ENCODE measurements at places on chromosomes 6 and 20.
A peak's percentile ranks its signal among the peaks of the same experiment; 100 is the strongest.

GRCh38 chr6:147724454-147724853 is 216.0 kb downstream of the SAMD5 start:
- DNase-seq = no peak

DNA sequence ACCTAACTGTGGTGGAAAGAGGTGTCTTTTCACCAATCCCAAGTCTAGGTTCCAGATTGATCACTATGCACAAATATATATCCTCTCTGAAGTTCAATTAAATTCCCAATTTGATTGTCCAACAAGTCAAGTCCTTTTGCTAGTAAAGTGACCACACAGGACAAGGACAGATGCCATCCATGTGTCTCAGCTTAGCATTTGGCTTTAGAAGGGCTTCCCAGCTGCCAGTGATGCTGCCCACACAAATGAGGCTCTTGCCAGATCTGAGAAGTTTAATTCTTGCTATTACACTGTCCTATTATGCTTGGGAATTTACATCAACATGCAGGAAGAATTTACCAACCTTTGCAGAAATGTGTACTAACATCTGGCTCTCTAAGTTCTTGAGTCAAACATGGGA is 108.5 kb downstream of the COL9A1 start:
- DNase-seq = peak; percentile 1

DNA sequence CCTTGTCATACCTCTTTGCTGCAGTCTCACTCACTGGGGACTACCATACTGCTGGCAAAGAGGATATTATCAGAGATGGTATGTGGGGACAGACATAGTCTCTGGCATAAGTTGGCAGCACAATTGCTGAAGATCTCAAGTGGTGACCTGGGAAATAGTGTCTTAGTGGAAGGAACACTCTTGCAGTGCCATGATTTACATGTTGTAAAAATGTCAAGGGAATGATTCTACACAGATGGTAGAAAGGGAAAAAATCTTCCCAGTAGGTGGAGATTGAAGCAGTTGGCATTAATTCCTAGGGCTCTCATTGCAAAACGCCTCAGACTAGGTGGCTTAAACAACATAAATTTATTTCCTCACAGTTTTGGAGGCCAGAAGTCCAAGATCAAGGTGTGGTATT is 662.2 kb downstream of the DHX35 start:
- no peak for DNase-seq

GRCh38 chr6:115582386-115582785 is 478.3 kb downstream of the FRK start:
- no peak for DNase-seq

DNA sequence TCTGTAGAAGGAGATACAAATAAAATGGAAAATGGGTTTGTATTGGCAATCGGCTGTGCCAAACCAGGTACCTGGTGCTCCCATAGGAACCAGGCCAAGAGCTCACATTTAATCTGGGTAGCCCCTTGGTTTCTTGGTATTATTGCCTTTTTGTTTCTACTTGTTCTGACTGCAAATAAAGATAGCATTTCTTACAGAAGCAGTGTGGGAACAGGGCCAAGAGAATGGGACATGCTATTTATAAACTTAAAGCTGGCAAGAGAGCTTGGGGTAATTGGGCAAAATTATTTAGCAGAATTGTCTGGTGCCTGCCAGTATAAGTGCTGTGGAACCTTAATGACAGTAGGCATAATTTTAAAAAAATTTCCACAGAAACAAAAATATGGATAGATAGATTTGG is 113.5 kb upstream of the GLP1R start:
- no peak for DNase-seq

GRCh38 chr20:32976746-32977145 is 27.5 kb downstream of the SUN5 start:
- DNase-seq = no peak

DNA sequence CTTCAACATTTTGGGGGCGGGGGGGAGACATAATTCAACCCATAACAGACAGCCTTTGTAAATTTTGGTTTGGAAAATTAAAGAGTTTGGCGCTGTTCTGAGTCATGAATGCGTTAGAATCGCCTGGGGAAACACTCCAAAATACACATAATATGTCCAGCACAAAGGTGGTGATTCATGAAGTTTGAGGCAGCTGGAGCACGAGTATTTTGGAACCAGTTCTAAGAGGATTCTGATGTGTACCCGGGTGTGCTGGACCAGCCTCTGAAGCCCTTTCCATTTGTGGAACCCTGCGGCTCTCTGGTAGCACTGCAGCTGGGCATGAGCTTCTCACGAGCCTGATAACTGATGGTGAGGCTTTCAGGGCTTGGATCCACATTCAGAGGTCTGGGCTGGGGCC is 4.7 kb downstream of the GMPR start:
- no peak for DNase-seq

DNA sequence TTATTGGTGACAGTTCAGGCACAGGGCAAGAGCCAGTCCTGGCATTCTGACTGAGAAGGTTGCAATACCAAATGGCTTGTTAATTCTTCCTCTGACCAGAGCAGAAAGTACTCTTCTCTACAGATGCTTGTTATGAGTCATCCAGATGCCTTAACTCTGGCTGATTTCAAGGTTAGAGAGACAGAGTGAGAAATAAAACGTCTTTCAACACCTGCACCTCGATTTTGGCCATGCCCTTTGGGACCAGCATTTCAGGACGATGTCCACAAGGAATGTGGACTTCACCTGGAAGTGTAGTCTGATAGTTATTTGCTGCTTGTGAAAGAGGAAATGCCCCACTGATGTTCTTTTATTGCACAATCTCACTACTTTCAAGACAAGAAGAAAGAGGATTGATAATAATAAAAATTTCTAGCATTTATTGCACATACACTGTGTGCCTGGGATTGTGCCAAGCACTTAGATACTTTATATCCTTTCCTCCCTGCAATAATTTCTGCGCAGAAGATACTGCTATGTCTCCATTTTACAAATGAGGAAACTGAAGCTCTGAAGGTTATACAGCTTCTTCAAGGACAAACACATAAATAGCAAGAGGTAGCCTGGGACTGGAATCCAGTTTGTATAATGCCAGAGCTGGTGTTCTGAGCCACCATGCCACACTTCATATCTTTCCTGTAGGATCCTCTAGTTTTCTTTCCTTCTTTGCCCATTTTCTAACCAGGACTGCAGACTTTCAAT is 33.5 kb upstream of the MCM3 start:
- no peak for DNase-seq

GRCh38 chr6:111534231-111534751 is 51.3 kb upstream of the REV3L start:
- peak; percentile 73 for DNase-seq

GRCh38 chr6:138334963-138335362 is 42.7 kb upstream of the SMIM28 start:
- no peak for DNase-seq

- DNase-seq = no peak
Observed at GRCh38 chr6:128337619-128338018, 182.8 kb downstream of the PTPRK start.

GRCh38 chr6:38131527-38131965 is 312.0 kb downstream of the ZFAND3 start:
- DNase-seq = peak; percentile 78

DNA sequence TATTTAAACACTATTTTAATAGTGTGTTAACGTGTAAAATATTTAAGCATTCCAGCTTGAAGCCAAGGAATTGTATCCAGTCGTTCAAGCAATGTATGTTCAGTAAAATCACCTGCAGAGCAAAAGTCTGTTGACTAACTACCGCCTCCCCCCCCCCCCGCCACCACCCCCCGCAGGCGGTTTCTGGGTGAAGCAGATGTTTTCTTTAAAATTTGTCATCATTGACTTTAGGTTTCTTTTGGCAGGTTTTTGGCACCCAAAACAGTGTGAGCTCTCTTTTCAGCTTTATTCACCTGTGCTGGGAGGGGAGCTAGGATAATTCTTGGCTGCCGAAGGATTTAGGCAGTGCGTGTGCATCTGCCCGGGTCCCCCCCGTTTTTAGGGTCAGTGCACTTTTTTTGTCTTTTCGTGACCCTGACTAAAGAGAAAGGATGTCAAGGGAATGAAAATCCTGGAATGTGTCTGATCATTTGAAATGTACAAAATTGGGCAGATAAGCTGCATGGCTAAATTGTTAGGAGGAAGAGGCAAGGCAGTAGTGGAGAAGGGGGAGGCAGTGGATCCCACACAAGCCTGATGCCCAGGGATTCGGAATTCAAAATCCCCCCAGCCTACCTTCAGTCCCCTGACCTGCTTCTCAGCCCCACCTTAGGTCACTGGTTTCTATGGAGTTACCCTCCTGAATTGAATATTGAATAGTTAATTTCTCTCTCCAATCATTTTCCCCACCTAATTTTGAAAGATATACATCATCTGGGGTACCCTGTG is 1.1 kb downstream of the EDN1 start:
- DNase-seq = no peak

DNA sequence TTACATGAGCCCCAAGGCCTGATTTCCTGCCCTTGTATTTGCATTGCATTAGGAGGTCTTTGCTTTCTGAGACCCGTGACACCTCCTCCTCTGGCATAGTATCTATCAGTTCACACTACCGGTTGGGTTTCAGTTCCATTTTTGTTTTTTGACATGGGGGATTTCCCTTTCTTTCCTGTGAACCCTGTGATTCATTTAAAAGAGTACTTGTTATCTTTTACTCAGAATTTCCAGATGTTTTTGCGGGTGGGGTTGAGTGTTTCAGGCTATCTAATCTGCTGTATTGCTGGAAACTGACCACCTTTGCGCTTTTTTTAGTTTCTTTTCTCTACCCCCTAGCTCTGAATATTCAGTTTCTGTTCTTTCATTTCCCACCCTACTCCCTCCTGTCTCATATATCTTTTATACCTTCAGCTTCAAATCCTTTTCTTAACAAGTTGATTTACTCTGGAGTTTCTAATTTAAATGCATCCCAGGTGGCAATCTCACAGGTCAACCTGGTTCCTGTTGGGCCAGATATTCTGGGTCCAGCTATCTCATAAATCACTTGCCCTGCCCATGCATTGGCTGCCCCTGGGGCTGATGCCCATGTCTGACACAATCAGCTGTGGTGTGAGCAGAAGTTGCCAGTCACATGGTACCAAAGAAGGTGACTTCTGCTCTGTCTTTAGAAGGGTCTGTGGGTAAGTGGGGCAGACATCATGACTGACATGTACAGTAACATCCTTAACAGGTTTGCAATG is 14.3 kb upstream of the NCOA3 start:
- DNase-seq = no peak

Data from muscle of back (tissue), 13 donors.